ENCODE measurements at places on chromosomes 11 and 22.

GRCh38 chr11:16923987-16924386 is 90.2 kb downstream of the PLEKHA7 start:
- no peak for DNase-seq

DNA sequence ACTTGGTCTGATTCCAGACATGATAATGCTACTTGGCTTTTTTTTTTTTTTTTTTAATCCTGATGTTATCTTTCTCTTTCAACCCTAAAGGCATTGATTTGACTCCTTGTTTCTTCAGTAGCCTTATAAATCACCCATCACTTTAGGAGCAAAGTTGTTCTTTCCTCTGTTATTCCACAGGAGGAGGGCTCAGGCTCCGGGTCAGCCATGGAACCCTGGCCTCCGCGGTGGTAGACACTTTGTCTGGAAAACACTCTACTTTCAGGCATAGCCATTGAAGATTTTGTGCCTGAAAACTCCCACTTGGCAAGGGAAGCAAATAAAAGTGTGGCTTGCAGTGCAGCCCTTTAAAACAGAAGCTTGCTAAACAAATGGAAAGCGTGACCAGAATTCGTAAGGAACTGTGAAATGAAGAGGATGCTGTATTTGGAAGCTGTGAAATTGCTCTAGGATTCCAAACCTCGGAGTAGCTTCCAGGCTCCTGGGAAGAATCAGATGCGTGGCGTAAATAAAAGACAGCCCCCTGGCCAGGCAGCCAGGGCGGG is 44.9 kb downstream of the ARHGAP8 start:
- no peak for DNase-seq

DNA sequence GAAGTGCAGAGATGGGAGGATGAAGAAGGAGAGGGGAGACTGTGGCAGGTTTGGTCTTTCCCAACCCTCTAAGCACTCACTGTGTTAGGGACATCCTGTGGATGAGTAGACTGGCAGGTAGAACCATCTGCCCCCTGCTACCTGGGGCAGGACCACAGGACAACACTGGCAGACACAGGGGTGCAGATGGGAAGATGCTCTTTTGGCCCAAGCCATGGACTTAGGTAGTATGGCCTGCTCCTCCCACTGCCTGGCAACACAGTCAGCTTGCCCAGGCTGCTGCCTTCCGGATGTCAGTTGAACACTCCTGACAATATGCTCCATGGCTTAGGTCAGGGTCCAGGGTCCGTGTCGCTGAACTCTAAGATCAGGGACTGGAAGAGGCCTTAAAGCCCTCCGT is 140.7 kb upstream of the NAV2 start:
- DNase-seq, result no peak

DNA sequence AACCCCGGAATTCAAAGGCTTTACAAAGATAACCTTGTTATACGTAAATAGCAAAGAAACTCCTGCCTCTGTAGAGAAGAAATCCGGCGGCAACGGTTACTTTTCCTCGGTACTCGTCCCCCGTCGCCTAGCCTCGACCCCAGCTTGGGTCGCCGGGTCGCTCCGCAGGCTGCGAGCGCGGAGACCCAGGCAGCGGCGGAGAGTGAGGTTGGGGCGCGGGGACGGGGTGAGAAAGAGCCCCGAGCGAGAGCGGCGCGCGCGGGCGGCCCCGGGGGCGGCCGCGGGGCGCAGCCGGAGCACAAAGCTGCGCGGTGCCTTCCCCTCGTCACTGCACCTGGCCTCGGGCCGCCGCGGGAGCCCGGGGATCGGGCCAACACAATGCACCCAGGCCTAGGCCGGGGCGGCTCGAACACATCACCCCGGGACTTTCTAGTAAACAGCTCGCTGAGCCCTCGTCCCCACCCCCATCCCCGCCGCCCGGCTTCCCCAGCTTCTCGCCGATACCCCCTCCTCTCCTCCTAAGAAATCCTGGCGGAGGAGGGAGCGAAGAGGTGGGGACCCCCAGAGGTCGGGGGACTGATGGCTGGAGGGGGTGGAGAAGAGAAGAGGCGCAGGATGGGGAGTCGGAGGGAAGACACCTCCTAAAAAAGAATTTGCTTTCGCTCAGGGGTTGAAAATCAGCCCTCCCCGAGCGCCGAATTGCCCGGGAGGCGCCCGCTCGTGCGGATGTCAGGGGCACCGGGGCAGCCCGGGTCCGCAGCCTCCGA is 845 bp downstream of the MPPED2 start:
- DNase-seq, result peak; percentile 68

GRCh38 chr11:18617688-18618341 is 16.3 kb downstream of the SPTY2D1 start:
- DNase-seq, result no peak

- DNase-seq, result no peak
Measured at GRCh38 chr11:102118937-102119336, 8.7 kb downstream of the YAP1 start.

DNA sequence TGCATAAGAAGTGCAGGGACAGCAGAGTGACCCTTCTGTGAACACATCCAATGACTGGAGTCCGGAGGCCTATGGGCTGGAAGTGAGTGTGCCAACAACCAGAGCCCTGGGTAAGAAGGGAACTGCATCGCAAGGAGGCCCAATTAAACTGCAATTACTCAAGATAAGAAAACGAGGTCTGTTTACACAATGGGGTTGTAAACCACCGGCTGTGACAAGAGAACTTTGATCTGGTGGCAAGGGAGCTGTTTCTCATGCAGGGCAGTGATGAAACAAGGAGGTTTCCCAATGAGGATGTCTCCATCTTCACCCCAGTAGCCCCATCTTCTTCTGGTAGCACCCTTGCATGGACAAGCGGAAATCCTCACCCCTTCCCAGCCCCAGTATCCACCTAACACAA is 21.5 kb downstream of the ETS1 start:
- no peak for DNase-seq

DNA sequence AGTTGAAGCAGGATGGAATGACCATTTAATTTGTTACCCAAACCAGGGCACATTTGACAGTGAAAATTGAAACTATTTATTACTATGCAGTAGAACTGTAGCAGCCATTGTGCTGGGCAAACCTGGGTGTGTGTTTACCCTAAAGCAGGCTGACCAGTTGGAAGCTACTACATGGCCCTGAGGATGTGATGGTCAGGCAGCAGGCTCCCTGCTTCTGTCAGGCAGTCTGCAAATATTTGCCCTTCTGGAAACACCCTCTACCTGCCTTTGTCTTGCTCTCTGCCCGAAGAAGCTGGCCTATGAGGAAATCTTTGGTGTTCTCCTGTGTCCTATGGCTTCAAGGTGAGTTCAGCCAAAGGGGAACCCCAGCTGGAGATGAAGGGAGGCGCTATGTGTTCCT is 600.1 kb upstream of the KIRREL3 start:
- no peak for DNase-seq

DNA sequence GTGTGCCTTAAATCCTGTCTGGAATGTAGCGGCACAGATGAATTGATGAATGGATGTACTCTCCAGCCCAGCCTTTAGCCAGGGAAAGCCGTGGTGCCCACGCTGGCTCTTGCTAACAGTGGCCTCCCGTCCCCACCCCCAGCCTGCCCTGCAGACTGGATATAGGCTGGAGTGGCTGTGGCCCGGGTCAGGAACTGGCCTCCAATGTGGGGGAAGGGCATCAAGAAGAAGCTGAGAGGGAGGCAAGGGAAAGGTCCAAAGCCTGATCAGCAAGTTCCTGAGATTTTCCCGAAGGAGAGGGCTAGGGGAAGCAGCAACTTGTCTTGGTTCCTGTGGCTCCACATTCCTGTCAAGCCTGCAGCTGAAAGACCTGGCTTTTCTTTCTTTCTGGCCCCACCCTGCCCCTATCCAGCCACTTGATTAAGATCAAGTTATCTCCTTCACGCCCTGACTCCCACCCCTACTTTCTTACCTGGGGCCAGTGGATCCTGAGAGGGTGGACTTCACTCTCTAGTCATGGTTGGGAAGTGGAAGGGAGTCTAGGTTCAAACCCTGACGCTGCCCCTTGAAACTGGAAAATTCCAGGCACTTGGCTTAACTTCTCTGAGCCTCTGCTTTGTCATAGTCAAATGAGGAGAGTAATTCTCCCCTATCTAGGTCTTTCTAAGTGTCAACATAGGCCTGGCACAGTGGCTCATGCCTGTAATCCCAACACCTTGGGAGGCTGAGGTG is 11.0 kb upstream of the MICALL1 start:
- DNase-seq, result no peak

- no peak for DNase-seq
Measured at GRCh38 chr11:121869478-121869877, 246.5 kb downstream of the BLID start.

- DNase-seq, result no peak
Measured at GRCh38 chr11:132046288-132046865, 676.0 kb downstream of the NTM start.

DNA sequence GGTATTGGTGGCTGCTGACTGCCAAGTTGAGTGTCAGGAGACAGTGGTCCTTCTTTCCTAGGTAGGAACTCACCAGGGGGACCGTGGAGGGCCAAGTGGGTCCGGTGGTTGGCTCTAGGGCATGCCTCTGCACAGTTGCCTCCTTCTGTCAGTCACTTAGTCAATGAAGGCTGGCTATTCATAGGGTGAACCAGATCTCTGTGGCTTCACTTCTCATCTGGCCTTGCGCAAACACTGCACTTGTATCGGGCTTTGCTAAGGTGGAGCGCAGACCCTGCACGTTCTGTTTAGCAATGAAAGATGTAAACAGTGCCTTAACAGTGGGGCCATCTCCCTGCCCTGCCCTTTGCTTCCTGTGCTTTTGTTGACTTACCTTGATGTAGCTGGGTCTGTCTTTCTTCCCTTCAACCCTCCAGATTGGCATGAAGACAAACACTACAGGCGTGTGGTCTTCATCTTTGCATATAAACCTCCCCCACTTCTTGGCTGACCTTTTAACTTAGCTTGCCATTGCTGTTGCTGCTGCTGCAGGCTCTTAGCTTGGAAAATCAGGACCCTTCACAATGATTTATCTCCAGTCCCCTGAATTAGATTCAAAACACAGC is 6.7 kb upstream of the SORL1-AS1 start:
- DNase-seq, result no peak

DNA sequence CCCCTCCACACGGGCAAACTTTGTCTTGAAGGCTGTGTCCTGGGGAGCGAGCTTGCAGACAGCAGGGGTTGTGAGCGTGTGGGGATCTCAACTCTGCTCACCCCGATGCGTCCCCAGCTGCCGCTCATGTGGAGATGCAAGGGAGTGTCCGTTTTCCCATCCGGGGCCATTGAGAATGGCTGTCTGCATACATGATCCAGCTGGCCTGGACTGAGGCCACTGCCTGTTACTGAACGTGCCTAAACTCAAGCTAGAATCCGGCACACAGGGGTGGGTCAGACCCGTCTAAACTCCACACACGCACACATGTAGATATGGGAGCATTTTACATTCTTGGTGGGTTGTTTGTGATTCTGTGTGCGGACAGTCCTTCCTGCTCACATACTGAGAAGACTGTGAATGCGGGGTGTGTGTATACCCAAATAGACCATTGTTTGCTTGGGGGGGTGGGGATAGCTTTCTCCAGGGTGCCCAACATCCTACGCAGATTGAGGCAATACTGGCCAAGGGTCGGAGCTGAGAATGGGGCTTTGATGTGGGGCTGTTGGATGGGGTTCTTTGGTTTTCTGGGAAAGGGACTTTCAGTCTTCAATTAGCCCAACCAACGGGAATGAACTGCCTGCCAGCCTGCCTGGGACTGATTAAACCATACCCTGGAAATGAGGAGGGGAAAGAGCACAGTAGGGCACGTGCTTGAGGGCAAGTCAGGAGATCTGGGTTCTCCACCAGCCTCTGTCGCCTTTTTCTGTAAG is 60.4 kb downstream of the ST3GAL4 start:
- no peak for DNase-seq

GRCh38 chr11:99592266-99592665 is 571.5 kb downstream of the CNTN5 start:
- no peak for DNase-seq

DNA sequence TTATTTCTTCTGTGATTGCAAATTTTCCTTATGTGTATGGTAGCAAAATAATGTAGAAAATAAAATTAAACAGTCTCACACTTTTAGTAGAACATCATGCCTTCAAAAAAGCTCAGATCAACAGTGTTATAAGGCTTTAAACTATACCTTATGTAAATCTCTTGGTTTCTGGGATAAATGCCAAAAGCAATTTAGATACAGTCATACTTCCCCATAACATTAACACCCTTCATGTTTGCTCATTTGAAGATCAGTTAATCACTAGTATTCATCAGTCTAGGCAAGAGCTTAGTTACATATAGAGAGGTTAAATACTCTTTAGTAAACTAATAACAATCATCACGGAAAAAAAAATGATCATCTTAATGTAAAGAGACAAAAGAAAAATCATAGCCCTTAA is 421.8 kb upstream of the ANO3 start:
- no peak for DNase-seq

DNA sequence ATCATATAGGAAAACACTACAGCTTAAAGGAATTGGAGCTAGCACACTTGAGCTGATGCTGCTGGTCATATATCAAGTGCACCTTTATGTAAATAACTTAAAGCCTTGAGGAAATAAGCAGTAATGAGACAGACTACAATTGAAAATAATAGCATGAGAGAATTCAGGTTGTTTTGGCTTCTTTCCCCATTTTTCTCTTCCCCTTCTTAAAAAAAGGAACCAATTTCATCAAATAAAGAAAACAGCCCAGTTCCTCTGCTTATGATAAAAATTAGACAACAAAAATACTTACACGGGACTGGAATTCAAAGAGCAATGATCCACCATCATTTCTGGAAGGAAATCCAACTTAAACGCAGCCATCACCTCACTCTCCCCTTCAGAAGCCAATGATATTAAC is 50.2 kb upstream of the RAPSN start:
- DNase-seq, result no peak

GRCh38 chr11:10808235-10808552 is 532 bp downstream of the EIF4G2 start:
- no peak for DNase-seq

DNA sequence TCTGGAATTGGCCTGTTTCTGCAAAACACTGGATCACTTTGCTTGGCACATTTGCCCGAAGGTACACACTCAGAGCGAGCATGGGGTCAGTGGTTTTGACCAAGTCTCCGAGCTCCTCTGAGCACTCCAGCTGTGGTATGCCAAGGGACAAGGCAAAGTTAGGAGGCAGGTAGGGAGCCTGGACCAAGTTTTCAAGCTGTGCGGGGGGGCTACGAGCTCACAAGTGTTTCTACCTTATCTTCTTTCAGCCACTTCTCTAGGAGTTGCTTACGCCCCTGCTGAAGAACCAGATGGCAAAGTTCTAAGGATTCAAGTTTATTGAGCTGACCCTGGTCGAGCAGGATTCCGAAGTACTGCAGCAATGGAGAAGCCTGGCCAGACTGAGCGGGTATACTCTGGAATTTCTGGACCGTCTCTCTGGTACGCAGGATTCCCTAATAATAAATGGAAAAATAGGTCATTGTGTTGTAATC is 54.7 kb upstream of the SLC25A1 start:
- peak; percentile 36 for DNase-seq

- no peak for DNase-seq
Measured at GRCh38 chr11:91979775-91980174, 244.8 kb upstream of the FAT3 start.

GRCh38 chr11:123588117-123588863 is 66.1 kb downstream of the SCN3B start:
- DNase-seq, result no peak

GRCh38 chr11:124898711-124899110 is 1.0 kb upstream of the ROBO4 start:
- peak; percentile 50 for DNase-seq
